ENCODE measurements at places on chromosomes 3 and 15. TPM values are rescaled to one million over a fixed set of nuclear protein-coding genes. Genes with fewer than 3 reads are reported as not detected.

DNA sequence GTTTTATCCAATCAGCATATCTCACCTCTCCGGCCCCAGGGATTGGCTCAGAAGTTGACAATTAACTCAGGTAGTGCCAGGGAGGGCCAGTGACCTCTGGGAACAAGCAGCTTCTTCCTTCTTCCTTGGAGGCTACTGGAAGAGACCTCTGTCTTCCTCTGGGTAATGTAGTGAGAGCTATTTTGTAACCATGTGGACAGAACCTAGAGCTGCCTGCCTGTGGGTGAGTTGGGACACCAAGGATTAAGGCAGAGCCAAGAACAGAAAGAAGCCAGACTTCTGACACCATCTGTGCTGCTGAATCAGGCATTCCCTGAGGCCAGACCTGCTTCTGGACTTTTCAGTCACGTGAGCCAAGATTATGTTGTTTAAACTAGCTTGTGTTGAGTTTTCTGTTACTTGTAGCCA lies 5.9 kb upstream of the NDUFAF1 start:
- DNase-seq, result no peak

DNA sequence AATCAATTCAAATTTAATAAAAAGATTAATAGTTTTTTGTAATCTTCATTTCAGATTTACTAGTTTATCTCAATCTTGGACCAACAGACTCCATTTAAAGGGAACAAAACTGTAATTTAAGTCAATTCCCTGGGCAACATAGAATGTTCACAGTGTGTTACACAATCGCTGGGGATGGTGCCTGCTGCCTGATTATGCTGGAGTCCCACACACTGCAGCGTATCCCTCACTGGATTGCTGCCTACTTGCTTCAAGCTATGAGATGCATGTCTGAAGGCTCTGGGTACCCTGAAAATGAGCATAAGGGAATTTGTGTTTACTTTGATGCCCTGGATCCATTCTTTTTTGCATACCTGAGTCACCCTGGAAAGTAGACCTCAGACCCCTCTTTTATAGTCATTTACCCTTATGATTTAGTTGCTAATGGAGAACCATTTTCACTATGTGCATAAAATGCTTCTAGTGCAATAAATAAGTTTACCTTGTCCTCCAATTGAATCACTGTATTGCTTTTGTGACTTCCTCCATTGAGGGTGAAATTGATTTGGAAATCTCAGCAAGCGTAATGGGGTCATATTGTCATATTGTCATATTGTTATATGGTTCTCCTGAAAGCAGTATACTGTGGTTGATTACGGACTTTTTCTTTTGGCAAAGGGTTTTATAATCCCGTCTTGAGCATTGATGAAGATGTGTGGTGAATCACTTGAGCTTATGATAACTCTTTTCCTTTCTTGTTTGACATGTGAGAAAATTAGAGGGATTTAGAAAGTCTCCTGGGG lies 35.9 kb downstream of the ITPR1 start:
- no peak for DNase-seq

- no peak for DNase-seq
Measured at GRCh38 chr3:154210986-154211385, 89.8 kb downstream of the ARHGEF26 start.

MED12L gene
- total RNA-seq, result 0.21 TPM

SH2D7 gene
- not detected for total RNA-seq

DNA sequence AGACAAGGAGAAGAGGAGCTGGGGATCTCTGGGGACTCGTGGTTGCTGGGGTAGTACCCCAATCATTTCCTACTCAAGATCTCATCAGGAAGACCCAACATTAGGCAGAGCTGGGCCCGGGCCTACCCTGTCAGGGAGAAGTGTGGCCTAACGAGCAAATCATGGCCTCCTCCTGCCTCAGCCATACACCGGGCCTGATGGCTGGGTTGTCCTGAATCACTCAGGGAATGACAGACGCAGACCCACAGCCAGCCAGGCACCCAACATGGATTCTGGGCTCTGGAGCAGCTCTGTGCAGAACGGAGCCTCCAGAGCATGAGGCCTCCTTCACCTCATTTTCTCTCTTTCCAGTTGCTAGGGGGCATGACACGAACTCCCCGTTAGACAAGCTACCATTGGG lies 19.7 kb downstream of the ITGA11 start:
- DNase-seq, result no peak

Measured in lower leg skin (tissue), 4 donors.